Vagina (tissue), 2 donors: ENCODE measurements at places on chromosomes 5 and 9.
A peak's percentile ranks its signal among the peaks of the same experiment; 100 is the strongest.

DNA sequence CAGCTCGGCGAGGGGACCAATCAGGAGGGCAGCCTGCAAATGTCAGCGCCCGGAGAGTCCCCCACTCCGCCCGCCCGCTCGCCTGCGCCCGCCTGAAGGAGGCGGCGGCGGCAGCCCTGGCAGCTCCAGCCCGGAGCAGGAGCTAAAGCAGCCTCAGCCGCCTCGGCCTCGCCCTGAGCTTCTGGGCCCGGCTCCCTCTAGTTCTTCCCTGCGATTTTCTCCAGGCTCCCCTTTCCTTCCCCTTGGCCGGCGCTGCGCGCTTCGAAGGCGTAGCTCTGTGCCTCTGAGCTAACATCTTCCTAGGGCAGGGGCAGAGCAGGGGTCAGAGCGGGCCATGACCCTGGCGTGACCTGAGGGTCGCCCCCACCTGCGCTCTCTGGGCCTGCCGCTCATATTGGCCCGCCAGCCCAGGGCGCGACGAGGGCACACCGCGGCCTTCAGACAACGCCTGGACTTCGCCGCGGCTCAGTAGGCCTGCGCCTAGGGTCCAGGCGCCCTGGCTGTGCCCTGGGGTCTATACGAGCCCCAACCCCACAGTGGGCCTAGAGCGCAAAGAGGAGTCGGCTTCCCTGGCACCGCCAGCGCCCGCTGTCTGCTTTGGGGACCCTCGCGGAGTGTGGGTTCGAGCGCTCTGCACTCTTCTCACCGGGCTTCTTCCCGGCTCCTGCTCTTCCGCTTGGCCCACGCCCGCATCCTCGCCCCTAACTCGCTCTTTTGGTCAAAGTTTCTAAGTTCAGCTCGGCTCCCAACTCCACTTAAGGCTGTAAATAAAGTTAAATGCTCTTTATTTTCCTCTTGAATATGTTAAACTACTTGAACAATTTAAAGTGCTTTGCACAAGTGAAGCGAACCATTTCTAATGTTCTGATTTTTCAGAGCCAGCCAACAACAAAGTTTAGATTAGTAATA, 504 bp upstream of the OTP start:
- DNase-seq = no peak

DNA sequence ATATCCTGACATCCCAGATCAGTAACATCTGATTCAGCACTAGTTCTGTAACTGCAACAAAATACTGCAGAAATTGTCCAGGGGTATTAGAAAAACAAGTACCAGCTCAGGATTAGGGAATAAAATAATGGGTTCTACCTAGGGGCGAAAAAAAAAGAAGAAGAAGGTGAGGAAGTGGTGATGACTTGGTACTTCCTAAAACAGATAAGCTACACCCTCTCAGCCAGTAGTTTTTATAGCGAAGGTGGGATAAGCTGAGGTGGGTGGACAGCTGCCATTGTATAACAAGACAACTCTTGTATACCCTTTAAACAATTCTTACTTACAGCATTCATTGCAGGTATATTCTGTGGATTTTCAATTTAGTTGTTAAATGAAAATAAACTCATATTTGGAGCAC, 19.1 kb downstream of the RAPGEF6 start:
- no peak for DNase-seq

GRCh38 chr5:153584126-153584959, 93.9 kb downstream of the GRIA1 start:
- no peak for DNase-seq

DNA sequence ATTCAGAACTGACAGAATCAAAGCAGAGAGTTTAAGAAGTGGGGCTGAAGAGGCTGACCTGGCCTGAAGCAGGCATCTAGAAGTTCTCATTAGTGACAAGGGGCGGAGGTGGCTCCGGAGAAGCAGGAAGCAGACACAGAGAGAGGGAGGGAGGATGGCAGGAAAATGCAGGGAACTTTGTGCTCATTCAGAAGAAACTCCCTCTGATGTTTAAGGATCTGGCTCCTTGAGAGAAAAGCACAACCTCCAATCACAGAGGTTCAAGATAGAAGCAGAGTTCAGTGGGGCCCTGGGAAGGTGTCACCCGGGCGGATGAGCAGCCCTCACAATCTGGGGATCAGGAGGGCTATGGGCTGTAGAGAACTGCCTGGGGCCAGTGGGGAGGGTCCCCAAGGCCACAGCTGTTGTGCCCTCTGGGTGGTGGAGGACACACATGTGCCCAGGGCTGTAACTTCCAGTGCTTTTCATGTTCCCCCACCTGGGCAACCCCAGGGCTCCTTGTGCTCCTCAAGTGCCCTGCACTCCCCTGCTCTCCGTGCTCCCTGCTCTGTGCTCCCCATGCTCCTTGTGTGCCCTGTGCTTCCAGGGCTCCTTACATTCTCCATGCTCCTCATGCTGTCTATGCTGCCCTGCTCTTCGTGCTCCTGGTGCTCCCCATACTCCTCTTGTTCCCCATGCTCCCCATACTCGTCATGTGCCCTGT, 51.4 kb downstream of the TRIP13 start:
- no peak for DNase-seq

- no peak for DNase-seq
These were observed 130.0 kb downstream of the MVB12B start for GRCh38 chr9:126456441-126457174.

GRCh38 chr9:32742296-32742695, 41.0 kb upstream of the TMEM215 start:
- DNase-seq = no peak

DNA sequence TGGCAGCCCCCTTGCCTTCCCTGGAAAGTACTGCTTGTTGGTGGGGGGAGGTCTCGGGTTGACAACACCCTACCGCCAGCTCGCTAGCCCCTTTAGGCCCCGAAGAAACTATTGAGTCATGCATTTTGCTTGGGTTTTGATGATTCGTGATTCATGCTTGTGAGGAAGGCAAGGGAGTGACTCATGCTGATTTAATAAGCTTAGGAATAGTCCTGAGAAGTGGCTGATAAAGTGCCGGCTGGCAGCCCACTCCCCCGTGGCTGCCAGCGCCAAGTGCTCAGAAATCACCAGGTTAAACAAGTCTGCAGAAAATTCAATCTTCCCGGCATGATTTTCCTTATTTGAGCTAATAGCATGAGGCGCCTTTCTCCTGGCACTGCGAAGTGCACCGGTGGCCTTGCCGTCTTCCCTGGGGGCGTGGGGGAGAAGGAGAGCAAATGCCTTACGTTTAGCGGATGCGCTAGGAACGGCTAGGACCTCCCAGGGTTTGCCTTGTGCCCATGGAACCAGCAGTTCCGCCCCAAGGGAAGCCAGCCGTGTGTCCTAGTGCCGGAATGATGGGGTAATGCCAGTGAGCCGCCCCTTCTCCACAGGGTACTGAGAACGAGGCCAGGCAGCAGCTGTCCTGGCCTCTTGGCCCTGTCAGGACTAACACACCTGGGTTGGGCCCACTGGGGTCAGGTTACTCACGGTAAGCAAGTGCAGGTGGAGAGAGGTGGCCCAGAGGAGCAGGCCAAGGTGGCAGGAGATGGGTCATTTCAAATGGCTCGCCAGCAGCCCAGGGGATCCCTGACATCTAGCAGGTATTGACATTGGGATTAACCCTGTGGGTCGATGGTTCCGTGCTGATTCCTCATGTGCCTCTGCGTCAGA, 151.9 kb downstream of the MACROH2A1 start:
- DNase-seq = peak; percentile 92

DNA sequence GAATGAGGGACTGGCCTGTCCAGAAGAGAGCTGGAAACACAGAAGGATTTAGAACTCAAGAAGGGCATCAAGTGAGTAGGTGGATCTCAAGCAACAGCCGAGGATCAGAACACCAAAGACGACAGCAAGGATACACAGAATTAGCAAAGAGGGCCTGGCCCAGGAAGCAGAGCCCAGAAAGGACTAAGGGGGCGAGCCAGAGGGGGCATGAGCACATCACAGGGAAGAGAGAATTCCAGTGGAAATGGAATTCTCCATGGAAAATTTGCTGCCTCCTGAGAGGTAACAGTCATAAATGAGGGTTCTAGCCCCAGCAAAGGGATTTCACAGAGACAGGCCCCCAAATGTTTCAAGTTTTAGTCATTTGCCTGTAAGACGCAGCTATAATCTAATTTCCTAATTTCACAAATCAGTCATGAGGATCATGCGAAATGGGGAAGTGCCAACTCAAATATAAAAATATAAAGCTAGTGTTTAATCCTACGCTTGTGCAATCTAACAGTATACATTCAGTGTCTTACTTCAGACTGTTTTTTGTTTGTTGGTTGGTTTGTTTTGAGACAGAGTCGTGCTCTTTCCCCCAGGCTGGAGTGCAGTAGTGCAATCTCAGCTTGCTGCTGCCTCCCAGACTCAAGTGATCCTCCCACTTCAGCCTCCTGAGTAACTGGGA, 46.7 kb downstream of the FNBP1 start:
- DNase-seq = no peak

DNA sequence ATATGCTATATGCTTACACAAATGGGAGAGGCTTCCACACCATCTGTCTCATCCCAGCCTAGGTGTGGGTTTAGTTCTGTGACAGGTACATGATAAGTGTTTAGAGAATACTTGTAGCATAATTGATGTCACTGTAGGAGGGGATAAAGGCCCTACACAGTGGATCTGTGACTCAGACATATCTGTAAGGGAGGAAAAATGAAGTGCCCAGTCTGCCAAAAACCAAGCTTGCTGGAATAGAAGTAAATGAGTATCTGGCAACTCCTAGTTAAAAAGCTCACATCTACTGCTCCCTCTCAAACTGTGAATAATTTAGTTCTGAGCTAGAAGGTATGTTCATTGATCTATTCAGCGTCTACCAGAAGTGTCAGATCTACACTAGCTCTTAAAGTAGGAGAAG, 38.9 kb upstream of the FAM174A start:
- DNase-seq = no peak

GRCh38 chr9:22307013-22307711, 139.5 kb upstream of the DMRTA1 start:
- no peak for DNase-seq
